ENCODE measurements at places on chromosomes 12 and 14.

- no peak for DNase-seq
Measured at GRCh38 chr12:31531893-31532292, 59.0 kb downstream of the DENND5B start.

- DNase-seq: no peak
Measured at GRCh38 chr14:95498622-95499353, 17.7 kb downstream of the SYNE3 start.

GRCh38 chr12:46556105-46556559 is 183.6 kb upstream of the SLC38A2 start:
- DNase-seq: no peak

- DNase-seq: no peak
Measured at GRCh38 chr14:90453401-90453951, 56.6 kb downstream of the CALM1 start.

GRCh38 chr14:30054201-30054600 is 126.6 kb upstream of the PRKD1 start:
- DNase-seq: no peak

DNA sequence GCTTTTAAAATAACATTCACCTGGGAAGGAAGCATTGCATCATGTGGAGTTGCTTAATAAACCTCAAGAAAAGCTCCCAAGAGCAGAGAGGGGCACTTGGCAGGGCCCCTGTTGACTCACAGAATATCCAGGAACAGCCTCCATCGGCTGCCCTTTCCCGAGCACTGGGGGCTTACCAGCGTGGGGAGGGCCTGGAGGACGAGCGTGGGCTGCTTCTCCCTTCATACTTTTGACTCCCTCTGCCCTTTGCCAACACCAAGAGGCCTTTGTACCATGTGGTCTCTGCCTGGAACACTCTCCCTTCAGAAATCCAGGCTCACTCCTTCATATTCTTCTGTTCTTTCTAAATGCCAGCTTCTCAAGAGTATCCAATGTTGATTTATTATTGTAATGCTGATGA is 492.1 kb upstream of the TMEM132C start:
- DNase-seq: no peak

All from stimulated activated CD8-positive, alpha-beta memory T cell treated with anti-CD3 and anti-CD28 coated beads, Interleukin-4, amount 100 ng/mL, for 48 hours (primary cell).